Right renal pelvis (tissue), 4 donors: ENCODE measurements at places on chromosomes 12 and 14. TPM values are rescaled to one million over a fixed set of nuclear protein-coding genes. Genes with fewer than 3 reads are reported as not detected.

The MYH6 gene
- 0.22 TPM for polyA plus RNA-seq

The HCAR2 gene
- polyA plus RNA-seq, result 0.26 TPM

The MYRFL gene
- polyA plus RNA-seq, result 1.6 TPM

The GRIP1 gene
- 21.5 TPM for polyA plus RNA-seq

The CFAP54 gene
- polyA plus RNA-seq, result 2.8 TPM

The THTPA gene
- 17.5 TPM for polyA plus RNA-seq

The TTC9 gene
- 3.8 TPM for polyA plus RNA-seq

The EMC9 gene
- 24.2 TPM for polyA plus RNA-seq

The APOLD1 gene
- polyA plus RNA-seq, result 9.3 TPM

The IL22 gene
- polyA plus RNA-seq, result not detected

The YAF2 gene
- polyA plus RNA-seq, result 27.5 TPM

The GLI1 gene
- polyA plus RNA-seq, result 18.6 TPM

The MYF6 gene
- polyA plus RNA-seq, result not detected

The RDH12 gene
- 0.46 TPM for polyA plus RNA-seq

The STON2 gene
- 40.9 TPM for polyA plus RNA-seq

The SPIC gene
- polyA plus RNA-seq, result 0.04 TPM

The ITGA7 gene
- 31.5 TPM for polyA plus RNA-seq

The PTCSC3 gene
- polyA plus RNA-seq, result 1.0 TPM

The GAS2L3 gene
- polyA plus RNA-seq, result 19.7 TPM

The DAD1 gene
- polyA plus RNA-seq, result 274 TPM

The LPAR5 gene
- polyA plus RNA-seq, result 1.7 TPM

The OTUB2 gene
- 4.9 TPM for polyA plus RNA-seq

The MSI1 gene
- polyA plus RNA-seq, result 23.8 TPM

The KLRF1 gene
- 1.2 TPM for polyA plus RNA-seq

The MED6 gene
- polyA plus RNA-seq, result 43.8 TPM

The NFATC4 gene
- 66.8 TPM for polyA plus RNA-seq

The GLT1D1 gene
- polyA plus RNA-seq, result 1.8 TPM

The TMEM52B gene
- 177 TPM for polyA plus RNA-seq

The TPH2 gene
- 0.10 TPM for polyA plus RNA-seq

The ZFYVE26 gene
- polyA plus RNA-seq, result 14.9 TPM

The OR6C75 gene
- not detected for polyA plus RNA-seq

The ALDH2 gene
- 89.8 TPM for polyA plus RNA-seq

The LRP6 gene
- polyA plus RNA-seq, result 62.4 TPM

The LBHD2 gene
- polyA plus RNA-seq, result not detected

The AQP2 gene
- 95.1 TPM for polyA plus RNA-seq

The SMOC1 gene
- 2.3 TPM for polyA plus RNA-seq

The DHRS4L2 gene
- polyA plus RNA-seq, result 39.7 TPM

The RPGRIP1 gene
- polyA plus RNA-seq, result 0.57 TPM

The SERPINA12 gene
- 0.44 TPM for polyA plus RNA-seq

The MANSC4 gene
- 0.22 TPM for polyA plus RNA-seq

The RNU6-7 gene
- polyA plus RNA-seq, result not detected

The BDKRB2 gene
- polyA plus RNA-seq, result 3.2 TPM
